ENCODE measurements at places on chromosomes 3 and 15. TPM values are rescaled to one million over a fixed set of nuclear protein-coding genes. Genes with fewer than 3 reads are reported as not detected.

DNA sequence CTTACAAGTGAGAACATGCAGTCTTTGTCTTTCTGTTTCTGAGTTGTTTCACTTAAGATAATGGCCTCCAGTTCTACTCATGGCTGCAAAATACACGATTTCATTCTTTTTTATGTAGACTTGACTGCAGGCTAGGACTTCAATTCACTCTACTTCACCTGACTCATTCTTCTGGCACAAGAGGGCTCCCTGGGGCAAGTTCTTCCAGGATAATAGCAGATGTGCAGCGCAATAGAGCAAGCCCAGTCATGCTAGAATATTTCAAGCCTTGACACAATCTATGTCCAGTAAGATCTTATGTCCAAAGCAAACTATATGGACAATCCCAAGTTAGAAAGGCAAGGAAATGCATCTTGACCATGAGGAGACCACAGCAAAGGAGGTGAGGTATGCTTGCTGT, 211.7 kb upstream of the GADL1 start:
- no peak for DNase-seq
- no peak overlapping the region for H3K4me3 ChIP-seq
- peaks cover 7% of the 10 kb centered on the region for H3K27me3 ChIP-seq
- no peaks in the 10 kb centered on the region for H3K4me1 ChIP-seq
- H3K36me3 ChIP-seq = no peaks in the 10 kb centered on the region

EAF2 gene
- total RNA-seq = 43.3 TPM

GP9 gene
- total RNA-seq = not detected

DNA sequence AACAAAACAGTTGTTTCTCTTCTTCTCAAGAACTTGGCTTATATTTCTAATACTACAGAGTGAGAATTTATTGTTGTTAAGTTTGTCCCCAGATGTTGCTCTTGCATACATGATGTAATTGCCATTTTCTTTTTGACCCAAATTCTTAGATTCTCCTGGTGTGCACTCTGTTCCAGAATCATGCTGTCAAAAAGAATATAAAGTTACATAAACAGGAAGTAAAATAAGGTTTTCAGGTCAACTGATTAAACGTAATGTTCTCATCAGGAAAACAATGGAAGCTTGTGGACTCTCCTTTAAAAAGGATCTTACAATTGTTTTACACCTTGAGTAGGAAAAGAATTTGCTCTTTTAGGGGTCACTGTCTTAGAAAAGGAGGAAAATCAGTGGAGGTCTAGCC, 121.8 kb downstream of the ADAM10 start:
- no peaks in the 10 kb centered on the region for H3K27me3 ChIP-seq
- DNase-seq = no peak
- peaks cover 29% of the 10 kb centered on the region for H3K4me1 ChIP-seq
- H3K4me3 ChIP-seq = no peak overlapping the region

DNA sequence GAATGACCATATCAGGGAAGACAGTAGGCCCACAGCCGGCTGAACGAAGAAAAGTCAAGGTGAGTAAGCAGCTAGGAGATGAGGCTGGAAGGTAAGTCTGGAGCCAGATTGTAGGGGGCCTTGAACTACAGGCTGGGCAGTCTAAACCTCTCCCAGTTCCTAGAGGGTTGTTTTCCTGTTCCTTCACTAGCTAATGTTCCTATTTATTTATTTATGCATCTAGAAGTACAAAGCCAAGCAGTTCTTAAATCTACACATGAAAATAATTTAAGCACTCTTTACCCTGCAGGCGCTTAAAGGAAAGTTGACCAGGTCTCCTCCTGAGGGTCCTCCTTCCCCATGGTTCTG, 3.7 kb downstream of the ACAA1 start:
- H3K36me3 ChIP-seq = peaks cover 59% of the 10 kb centered on the region
- no peak for DNase-seq
- no peak overlapping the region for H3K27ac ChIP-seq
- no peak overlapping the region for H3K4me3 ChIP-seq
- H3K4me1 ChIP-seq = peaks cover 41% of the 10 kb centered on the region
- H3K27me3 ChIP-seq = no peaks in the 10 kb centered on the region

- DNase-seq = no peak
- H3K4me3 ChIP-seq = no peak overlapping the region
- no peak overlapping the region for H3K27ac ChIP-seq
- H3K36me3 ChIP-seq = no peaks in the 10 kb centered on the region
These were observed 170.9 kb downstream of the ABHD5 start for GRCh38 chr3:43861635-43862034.

IP6K2 gene
- 83.2 TPM for total RNA-seq

INSYN1 gene
- not detected for total RNA-seq

DNA sequence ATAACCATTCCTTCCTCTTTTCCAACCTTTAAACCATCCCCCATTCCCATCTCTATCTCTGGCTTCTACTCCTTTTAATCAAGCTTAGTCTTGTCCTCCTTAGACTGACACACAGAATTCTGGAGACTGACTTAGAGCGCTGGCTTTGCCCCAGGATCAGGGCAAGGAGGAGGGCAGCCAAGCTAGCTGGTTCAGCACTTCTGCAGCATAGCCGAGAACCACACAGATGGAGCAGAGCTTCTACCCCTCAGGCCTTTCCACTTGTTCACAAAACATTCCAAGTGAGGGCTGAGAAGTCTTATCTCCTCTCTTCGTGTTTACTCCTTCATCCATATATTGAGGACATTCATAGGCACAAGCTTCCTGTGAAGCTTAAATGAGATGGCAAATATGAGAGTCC, 246.5 kb upstream of the PEX5L start:
- no peak overlapping the region for H3K4me3 ChIP-seq
- H3K27ac ChIP-seq = no peak overlapping the region
- no peaks in the 10 kb centered on the region for H3K27me3 ChIP-seq
- H3K36me3 ChIP-seq = no peaks in the 10 kb centered on the region
- peaks cover 11% of the 10 kb centered on the region for H3K4me1 ChIP-seq

CKMT1B gene
- total RNA-seq = not detected

PLA2G4D gene
- total RNA-seq = not detected

ZDHHC3 gene
- total RNA-seq = 38.5 TPM

HRG gene
- not detected for total RNA-seq

- H3K4me1 ChIP-seq = no peaks in the 10 kb centered on the region
- H3K27me3 ChIP-seq = no peaks in the 10 kb centered on the region
- no peak overlapping the region for H3K4me3 ChIP-seq
- H3K27ac ChIP-seq = no peak overlapping the region
These were observed 83.6 kb upstream of the SLCO3A1 start for GRCh38 chr15:91769894-91770293.

LMAN1L gene
- 2.2 TPM for total RNA-seq

- H3K27me3 ChIP-seq = peaks cover 4% of the 10 kb centered on the region
- no peaks in the 10 kb centered on the region for H3K4me1 ChIP-seq
- no peak overlapping the region for H3K4me3 ChIP-seq
- no peak overlapping the region for H3K27ac ChIP-seq
These were observed 95.0 kb downstream of the MYLK start for GRCh38 chr3:123789160-123789559.

- H3K27me3 ChIP-seq = peaks cover 45% of the 10 kb centered on the region
- H3K4me3 ChIP-seq = no peak overlapping the region
- H3K27ac ChIP-seq = no peak overlapping the region
- no peak for DNase-seq
These were observed 13.9 kb downstream of the DNAJB8 start for GRCh38 chr3:128452678-128453275.

PLSCR2 gene
- not detected for total RNA-seq

GRCh38 chr15:71802770-71803169, 7.6 kb upstream of the NR2E3 start:
- peaks cover 2% of the 10 kb centered on the region for H3K4me1 ChIP-seq
- DNase-seq = no peak
- no peak overlapping the region for H3K27ac ChIP-seq
- no peaks in the 10 kb centered on the region for H3K36me3 ChIP-seq
- H3K27me3 ChIP-seq = peaks cover 13% of the 10 kb centered on the region

- H3K36me3 ChIP-seq = no peaks in the 10 kb centered on the region
- H3K4me1 ChIP-seq = no peaks in the 10 kb centered on the region
- no peaks in the 10 kb centered on the region for H3K27me3 ChIP-seq
- H3K4me3 ChIP-seq = no peak overlapping the region
These were observed 27.3 kb downstream of the WNT5A start for GRCh38 chr3:55459838-55460237.

WDR49 gene
- 0.49 TPM for total RNA-seq

DNA sequence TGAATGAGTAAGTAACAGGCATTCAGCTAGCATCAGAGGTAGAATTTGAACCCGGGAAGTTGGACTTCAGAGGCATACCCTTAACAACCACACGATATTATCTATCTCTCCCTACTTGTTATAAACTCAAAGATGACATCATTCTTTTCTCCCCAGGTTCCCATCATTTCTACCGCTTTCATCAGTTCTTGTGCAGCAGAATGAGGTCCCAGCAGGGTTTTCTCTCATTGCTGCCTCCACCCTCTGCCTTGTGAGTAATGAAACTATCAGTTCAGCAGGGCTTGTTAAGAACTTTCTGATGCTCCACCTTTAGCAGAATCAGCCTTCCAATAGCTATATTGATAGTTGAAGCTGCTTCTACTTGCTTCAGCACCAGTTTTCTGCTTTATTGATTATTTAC, 487.5 kb upstream of the KCNMB2 start:
- no peaks in the 10 kb centered on the region for H3K27me3 ChIP-seq
- no peak overlapping the region for H3K27ac ChIP-seq
- H3K4me3 ChIP-seq = no peak overlapping the region
- no peak for DNase-seq

DNA sequence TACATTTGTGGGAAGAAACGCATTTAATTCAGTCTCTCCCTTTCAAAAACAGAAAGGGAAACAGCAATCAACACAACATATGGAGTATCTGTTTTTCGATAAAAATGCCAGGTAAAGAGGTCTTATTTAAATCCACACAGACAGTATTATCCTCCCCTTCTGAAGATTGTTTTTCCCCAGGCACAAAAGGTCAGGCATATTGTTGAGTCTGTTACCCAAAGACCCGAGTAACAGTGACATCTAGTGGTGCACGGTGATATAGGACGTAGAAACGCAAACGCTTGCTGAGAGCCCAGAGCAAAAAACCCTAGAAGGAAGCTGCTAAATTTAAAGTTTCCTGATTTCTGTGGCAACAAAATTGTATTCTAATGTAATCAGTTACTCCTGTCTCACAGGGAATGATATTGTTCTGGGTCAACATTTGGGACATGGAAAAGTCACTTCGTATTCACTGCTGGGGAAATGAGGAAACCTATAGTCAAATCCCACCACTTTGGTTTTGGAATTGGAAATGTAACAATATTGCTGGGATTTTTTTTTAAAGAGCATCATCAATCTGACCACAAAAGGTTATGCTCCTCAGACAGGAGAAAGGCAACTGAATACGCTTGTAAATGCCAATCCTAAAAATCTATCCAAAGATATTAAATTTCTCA, 312.7 kb upstream of the CCDC54 start:
- H3K4me1 ChIP-seq = peaks cover 4% of the 10 kb centered on the region
- H3K27ac ChIP-seq = no peak overlapping the region
- DNase-seq = no peak
- no peak overlapping the region for H3K4me3 ChIP-seq

SNX22 gene
- 46.2 TPM for total RNA-seq

ERICH6 gene
- not detected for total RNA-seq

GPR62 gene
- total RNA-seq = not detected

RCN2 gene
- total RNA-seq = 23.8 TPM

DNA sequence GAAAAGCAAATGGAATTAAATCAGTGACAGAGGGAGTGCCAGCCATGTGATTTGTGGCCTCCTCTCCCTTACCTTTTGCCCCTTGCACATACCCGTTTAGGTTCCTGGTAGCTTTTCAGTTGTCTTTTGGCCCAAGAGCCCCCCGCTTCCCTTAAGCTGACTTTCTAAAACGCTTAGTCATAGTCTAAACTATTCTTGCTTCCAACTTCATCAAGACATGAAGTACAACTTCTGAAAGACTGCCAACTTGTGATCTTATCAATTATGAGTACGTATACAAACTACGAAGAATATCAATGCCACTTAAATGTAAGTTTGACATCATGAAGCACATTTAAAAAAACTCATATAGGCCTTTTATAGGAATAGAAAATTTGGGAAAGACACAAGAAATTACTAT, 61.9 kb downstream of the EIF3J start:
- peaks cover 67% of the 10 kb centered on the region for H3K36me3 ChIP-seq
- peak overlapping the region; percentile 15 for H3K27ac ChIP-seq
- no peak overlapping the region for H3K4me3 ChIP-seq

- no peaks in the 10 kb centered on the region for H3K4me1 ChIP-seq
- H3K4me3 ChIP-seq = no peak overlapping the region
- H3K27me3 ChIP-seq = no peaks in the 10 kb centered on the region
- no peak overlapping the region for H3K27ac ChIP-seq
- DNase-seq = no peak
These were observed 602.1 kb upstream of the ZNF385D start for GRCh38 chr3:22353126-22353525.

TM4SF4 gene
- not detected for total RNA-seq

DNA sequence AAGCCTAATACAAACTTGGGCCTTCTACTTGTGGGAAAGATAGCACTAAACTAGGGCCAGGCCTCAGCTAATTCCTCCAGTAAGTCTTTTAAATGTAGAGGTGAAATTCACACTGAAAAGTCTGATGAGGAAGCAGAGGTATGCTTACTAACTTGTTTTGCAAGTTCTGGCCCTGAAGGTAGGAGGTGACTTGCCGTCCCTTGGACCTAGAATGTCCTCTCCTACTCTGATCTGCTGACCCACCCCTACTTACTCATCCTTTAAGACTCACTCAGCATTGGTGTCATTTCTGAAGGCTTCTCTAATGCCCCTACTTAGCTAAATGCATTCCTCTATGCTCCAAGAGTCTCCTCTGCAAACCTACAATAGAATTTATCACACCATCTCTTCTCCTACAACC, 19.4 kb downstream of the RIOX2 start:
- peaks cover 80% of the 10 kb centered on the region for H3K36me3 ChIP-seq
- peaks cover 6% of the 10 kb centered on the region for H3K4me1 ChIP-seq
- no peak for DNase-seq
- H3K4me3 ChIP-seq = no peak overlapping the region
- no peak overlapping the region for H3K27ac ChIP-seq
- no peaks in the 10 kb centered on the region for H3K27me3 ChIP-seq

DNA sequence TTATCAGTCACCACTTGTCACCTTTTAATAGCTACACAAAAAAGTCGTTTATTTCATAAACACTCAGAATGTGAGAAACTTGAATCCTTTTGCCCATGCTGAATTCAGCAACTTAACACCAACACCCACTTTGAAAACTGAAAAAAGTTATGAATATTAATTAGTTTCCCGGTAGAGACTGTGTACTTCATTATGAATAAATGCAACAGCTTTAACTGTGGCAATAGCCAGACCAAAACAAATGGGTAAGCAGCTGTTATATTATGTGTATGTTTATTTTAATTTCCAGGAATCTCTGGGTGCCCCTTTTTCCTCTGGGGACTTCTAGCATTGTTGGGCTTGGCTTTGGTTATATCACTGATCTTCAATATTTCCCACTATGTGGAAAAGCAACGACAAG, 7.8 kb downstream of the TRAT1 start:
- no peaks in the 10 kb centered on the region for H3K27me3 ChIP-seq
- no peaks in the 10 kb centered on the region for H3K36me3 ChIP-seq
- no peak overlapping the region for H3K27ac ChIP-seq
- H3K4me3 ChIP-seq = no peak overlapping the region

Measured in activated B cell treated with CpG ODN at 0.5 μM for 24 hours (primary cell).